HT-29 (cell line): ENCODE measurements at places on chromosomes 5 and 9. TPM values are rescaled to one million over a fixed set of nuclear protein-coding genes. Genes with fewer than 3 reads are reported as not detected.
A peak's percentile ranks its signal among the peaks of the same experiment; 100 is the strongest.

DNA sequence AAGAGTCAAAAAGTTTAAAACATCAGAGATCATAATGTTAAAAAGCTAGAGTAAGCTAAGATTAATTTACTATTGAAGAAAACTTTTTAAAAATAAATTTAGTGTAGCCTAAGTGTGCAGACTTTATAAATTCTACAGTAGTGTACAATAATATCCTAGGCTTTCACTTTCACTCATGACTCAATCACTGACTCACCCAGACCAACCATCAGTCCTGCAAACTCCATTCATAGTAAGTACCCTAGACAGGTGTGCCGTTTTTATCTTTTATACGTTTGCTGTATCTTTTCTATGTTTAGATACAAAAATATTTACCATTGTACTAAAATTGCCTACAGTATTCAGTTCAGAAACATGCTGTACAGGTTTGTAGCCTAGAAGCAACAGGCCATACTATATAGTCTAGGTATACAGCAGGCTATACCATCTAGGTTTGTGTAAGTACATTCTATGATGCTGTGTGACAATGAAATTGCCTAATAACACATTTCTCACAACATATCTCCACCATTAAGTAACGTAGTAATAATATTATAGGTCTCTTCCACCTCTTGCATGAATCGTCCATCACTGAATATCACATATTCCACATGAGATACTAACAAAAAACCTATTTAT lies 59.2 kb downstream of the MEGF9 start:
- DNase-seq, result no peak

GRCh38 chr9:83007521-83008300 lies 55.2 kb downstream of the RASEF start:
- DNase-seq, result no peak

DNA sequence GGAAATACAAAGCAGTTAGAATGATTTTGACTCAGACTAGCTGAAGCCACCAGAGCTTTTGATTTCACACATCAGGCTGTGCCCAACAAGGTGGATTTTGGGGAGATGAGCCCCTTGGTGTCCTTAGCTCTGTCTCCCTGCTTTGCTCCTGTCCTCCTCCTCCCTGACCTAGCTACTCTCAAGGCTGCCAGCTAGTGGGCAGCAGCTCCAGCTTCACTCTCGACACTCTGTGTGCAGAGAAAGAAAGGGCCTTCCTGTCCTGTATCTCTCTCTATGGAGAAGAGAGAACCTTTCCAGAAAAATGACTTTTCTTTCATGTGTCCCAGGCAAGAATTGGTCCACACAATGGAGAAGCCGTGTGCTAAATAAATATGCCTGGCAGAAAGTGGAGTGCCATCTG lies 446.2 kb downstream of the SEMA5A start:
- no peak for DNase-seq

- no peak for DNase-seq
Observed at GRCh38 chr5:14607104-14607503, 25.5 kb downstream of the OTULINL start.

DNA sequence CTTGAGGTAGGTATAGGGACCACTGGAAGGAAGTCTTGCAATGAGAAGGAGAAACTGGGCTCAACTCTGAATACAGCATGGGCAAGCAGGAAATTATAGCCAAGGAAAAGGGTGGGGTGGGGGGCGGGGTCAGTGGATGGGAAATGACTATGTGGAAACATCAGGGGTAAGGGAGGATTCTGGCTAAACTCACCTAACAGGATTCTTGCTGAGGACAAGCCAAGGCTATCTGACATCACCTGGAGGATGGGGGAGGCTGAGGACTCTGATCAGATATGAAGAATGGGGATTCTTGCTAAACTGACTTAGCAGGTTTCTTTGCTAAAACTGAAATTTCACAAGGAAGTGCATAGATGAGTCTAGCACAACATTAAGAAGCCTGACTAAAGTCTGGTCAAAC lies 40.8 kb downstream of the CTSL start:
- peak; percentile 73 for DNase-seq

DNA sequence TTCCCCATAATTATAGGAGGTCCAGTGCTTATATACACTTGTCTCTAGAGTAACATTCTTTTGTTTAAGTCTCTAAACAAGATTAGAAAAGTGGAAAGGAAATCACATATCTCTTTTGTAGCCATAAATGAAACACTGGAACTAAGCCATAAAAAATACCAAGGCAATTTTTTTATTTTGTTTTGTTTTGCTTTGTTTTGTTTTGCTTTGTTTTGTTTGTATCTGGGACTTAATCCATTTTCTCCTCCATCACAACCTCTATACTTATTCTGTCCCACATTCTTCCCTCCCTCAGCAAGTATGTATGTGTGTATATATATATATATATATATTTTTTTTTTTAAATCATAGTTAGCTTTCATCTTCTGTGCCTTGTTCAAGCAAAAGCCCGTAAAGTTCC lies 436.6 kb upstream of the MPDZ start:
- DNase-seq, result no peak

DNA sequence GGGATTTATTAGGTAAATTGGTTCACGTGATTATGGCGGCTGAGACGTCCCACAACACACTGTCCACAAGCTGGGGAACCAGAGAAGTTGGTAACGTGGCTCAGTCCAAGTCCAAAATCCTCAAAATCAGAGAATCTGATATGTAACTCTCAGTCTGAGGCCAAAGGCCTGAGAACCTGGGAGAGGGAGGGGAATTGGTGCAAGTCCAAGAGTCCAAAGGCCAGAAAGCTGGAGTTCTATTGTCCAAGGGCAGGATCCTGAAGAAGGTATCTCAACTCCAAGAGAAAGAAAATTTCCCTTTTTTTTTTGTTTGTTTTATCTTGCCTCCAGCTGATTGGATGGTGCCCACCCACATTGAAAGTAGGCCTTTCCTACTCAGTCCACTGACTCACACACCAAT lies 83.8 kb downstream of the PRDM9 start:
- DNase-seq, result peak; percentile 5

DNA sequence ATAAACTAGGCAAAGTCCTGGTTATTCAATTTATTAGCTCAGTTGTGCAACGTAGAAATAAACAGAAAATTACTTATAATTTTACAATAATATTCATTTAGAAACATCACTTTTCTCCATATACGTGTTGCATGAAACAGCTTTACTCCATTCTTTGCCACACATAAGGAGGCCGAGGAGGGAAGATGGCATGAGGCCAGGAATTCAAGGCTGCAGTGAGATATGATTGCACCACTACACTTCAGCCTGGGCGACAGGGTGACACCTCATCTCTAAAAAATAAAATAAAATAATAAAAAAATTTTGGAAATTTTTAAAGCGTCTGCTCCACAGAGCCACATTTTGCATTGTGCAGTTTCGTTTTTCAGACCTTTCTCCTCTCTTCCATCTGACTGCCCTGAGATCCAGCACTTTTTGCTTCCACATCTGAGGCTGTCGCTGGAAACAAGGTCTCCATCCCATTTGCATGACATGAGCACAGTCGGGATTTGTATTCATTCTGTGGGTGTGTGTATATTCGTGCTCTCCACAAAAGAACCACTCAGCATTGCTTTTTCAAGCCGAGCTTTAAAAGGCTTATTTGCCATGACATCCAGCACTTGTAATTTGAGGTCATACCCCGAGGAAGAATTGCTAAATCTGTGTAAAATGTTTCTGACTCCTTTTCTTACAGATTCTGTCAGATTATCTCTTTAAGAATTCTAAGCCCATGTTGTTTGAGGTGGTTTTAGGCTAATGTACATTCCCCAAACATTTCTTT lies 98.6 kb upstream of the MSX2 start:
- DNase-seq, result no peak

GRCh38 chr9:105359892-105360291 lies 87.9 kb upstream of the FSD1L start:
- no peak for DNase-seq

DNA sequence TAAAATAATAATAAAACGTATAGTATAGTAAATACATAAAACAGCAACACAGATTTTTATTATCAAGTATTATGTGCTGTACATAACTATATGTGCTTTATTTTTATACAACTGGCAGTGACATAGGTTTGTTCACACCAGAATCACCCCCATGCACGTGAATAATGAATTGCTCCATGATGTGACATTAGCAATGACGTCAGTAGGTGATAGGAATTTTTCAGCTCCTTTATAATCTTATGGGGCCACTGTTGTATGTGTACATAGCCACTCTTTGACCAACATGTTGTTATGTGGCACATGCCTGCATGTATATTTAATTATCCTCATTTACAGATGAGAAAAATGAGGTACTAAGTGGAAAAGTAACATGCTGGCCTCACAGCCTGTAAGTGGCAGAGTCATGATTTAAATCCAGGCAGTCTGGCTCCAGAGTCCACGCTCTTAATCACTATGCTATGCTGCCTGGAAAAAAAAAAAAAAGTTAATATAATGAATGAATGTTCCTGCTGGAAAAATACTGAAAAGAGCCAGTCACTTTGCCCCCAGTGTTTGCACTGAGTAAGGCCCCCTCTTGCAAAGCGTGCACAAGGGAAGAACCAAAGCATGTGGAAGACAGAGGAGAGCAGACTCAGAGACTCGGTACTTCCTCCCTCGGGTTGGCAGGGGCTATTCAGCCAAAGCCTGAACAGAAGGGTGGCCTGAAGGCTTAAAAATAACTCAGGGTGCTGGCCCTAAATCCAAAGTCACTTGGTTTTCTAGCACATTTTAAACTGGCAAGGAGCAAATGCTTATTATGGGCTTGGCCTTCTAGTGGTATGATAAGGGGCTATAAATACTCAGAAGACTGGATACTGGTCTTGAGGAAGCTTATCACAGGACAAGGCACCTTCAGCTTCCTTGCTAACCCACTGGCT lies 206.8 kb downstream of the GLIS3 start:
- DNase-seq, result no peak

- DNase-seq, result no peak
Observed at GRCh38 chr5:108649106-108649505, 98.6 kb upstream of the FER start.

SLC6A3 gene
- total RNA-seq, result not detected in 2 replicates

ARHGAP26 gene
- 13.0 and 19.6 TPM in 2 replicates for total RNA-seq

TMCO6 gene
- total RNA-seq, result 39.5 and 52.2 TPM in 2 replicates

TMEFF1 gene
- not detected in 2 replicates for total RNA-seq

COX7C gene
- 243 and 269 TPM in 2 replicates for total RNA-seq
